Activated T-helper 9 cell treated with anti-CD3 and anti-CD28 coated beads, Interleukin-2, amount 50 U/mL, for 16 hours (primary cell): ENCODE measurements at places on chromosomes 2 and 18.

DNA sequence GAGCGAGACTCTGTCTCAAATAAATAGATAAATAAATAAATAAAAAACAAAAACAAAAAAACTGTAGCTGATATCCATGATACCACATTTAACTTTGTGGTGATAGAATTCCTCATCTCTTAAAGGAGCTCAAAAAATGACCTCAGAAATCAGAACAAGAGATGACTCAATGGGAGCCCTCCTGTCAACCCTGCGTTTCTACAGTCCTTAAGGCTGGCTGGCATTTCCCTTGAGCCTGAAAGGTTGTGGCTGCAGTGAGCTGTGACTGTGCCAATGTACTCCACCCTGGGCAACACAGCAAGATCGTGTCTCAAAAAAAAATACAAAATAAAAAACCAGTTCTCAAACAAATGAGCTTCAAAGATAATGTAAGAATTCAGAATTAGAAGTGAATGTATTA, 40.4 kb downstream of the CHST9 start:
- DNase-seq = no peak

DNA sequence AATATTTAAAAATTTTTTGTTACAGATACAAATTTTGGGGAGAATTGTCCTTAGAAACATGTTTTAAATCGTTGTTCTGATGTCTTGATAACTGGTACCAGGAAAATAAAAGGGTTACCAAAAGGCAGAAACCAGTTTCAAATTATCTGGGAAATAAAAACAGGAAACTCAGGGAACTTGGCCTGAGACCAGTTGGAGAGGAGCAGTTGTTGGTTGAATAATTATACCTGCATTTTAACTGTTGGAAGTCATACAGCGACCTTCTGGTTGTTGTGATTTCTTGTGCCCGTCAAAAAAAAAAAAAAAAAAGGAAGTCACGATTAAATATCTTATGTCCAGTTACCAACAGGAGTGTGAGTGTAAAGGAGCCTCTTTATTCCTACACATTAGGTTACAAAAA, 51.8 kb downstream of the CRIM1 start:
- DNase-seq = no peak

GRCh38 chr2:71534826-71535225, 81.5 kb downstream of the DYSF start:
- DNase-seq = no peak

DNA sequence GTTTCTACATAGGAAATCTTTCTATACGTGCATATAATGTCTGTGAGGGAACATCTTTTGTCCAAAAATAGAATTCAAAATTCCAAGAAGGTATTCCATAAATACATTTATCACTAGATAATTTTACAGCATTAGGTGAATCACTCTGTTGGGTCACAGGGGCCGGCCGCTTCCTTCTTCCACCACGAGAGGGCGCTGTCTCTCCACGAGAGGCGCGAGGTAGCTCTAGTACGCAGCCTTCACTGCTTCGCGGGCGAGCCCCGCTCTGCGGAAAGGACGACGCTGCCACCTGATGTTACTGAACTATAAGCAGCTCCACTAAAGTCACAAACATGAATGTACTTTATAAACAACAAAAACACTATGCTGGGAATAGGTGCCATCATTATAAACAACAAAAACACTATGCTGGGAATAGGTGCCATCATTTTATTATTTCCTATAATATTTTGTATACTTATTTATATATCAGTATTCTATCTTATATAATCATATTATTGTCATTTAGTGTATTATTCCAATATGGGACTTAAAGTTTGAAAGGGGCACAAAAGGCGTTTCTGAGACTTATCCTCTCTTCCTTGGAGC, 69.4 kb upstream of the REV1 start:
- DNase-seq = peak; percentile 72

DNA sequence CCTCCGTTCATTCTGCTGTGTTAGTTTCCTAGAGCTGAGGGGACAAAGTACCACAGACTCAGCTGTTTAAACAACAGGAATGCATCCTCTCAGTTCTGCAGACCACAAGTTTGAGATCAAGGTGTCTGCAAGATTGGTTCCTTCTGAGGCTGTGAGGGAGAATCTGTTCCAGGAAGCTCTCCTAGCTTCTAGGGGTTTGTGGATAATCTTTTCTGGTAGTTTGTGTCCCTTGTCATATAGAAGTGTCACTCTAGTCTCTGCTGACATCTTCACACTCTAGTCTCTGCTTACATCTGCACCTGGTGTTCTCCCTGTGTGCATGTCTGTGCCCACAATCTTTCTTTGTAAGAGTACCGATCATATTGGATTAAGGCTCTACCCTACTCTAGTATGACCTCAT, 581.8 kb downstream of the RNF144A start:
- no peak for DNase-seq

GRCh38 chr2:101435001-101435862, 39.7 kb downstream of the RFX8 start:
- no peak for DNase-seq

DNA sequence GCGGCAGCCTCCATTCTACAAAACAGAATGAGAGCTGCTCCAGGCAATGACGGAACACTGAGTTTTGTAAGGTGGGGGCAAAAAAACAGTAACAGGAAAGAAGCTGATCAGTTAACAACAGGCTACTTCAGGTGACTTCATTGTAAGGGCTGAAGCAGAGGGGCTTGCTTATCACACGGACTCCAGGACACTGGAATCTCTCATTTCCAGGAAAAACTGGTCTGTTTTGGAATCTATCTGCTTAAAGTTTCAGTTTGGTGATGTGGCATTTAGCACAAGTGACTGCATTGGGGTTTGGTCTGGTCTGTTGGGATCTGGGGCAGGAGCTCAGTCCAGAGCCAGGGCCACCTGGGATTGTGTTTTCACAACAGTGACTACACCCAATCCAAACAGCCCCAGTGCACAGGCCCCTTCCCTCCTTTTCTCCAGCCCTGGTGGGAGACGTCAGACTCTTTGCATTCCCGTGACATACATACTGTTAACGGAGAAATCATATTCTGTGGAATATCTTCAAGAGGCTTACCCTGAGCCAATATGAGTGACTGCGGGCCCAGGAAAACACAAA, 14.1 kb downstream of the AMER3 start:
- DNase-seq = no peak

DNA sequence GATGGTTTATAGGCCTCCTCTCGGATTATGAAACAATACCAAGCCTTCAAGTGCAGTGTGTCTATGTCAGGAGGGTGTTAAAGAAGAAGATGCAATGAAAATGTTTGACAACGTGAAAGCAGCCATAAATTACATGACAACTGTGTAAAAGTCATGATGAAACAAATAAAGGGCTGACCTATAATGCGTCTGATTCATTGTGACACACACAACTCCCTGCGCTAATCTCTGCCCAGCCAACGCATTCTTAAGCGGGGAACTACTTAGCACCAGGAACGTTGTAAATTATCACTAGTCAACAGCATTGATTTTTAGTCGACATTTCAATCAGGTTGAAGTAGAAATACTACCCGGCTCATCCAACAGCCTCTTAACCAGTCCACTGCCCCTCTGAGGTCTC, 26.8 kb downstream of the BCL11A start:
- DNase-seq = no peak

DNA sequence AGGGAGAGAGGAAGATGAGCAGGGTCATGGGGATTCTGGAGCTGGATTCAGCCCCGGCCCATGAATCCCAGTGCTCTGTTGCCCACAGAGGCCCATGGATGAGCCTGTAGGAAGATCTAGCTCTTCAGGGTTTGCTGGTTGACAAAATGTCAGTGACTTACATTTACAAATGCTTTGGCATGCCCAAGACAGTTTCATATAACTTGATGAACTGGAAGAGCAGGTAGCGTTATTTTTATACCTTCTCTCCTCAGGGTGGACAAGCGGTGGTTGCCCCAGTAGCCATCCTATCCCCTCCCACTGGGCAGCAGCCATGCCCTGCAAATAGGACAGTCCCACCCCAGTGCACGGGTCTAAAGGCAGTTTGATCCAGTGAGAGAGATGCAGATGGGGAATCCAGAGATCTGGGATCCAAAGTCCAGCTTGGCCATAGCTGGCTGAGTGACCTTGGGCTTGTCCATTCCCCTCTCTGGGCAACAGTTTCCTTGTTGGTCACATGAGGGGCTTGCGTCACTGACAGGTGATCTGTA, 21.5 kb upstream of the KCNK3 start:
- no peak for DNase-seq

DNA sequence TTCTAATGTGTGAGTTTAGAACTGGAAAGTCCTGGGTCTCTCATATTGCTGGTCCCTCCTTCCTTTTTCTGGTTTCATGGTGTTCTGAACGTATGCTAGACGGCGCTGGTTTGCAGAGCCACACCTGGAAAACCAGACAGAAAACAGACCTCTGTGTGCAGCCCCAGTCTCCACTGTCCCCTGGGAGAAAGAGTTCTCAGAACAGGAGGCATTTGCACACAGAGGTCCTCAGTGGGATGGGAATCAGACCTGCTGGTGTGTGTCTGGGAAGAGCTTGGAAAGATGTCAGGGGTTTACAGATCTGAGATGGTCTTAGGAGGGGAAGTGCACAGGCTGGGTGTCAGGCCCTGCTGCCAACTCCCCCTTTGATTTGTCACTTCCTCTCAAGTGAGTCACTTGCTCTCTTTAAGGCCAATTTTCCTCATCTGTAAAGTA, 14.9 kb upstream of the MBP start:
- no peak for DNase-seq
